ENCODE measurements at places on chromosomes 16 and 17.
A peak's percentile ranks its signal among the peaks of the same experiment; 100 is the strongest.

- no peak for DNase-seq
Observed at GRCh38 chr17:7174603-7175326, 4.4 kb downstream of the ASGR1 start.

DNA sequence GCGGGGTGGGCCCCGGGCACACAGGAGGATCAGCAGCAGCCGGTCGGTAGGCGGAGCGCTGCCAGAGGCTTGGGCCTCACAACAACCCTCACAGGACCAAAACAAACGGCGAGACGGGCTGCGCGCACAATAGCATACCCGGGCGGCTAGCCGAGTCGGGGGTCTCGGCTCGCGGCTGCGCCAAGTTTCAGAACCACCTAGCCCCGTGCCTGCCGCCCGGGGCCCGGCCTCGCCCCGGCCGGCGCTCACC is 732 bp downstream of the ULK2 start:
- peak; percentile 71 for DNase-seq

GRCh38 chr16:68548947-68549346 is 9.9 kb downstream of the ZFP90 start:
- DNase-seq: no peak

- DNase-seq: no peak
Observed at GRCh38 chr17:49480836-49481615, 14.1 kb upstream of the NGFR start.

DNA sequence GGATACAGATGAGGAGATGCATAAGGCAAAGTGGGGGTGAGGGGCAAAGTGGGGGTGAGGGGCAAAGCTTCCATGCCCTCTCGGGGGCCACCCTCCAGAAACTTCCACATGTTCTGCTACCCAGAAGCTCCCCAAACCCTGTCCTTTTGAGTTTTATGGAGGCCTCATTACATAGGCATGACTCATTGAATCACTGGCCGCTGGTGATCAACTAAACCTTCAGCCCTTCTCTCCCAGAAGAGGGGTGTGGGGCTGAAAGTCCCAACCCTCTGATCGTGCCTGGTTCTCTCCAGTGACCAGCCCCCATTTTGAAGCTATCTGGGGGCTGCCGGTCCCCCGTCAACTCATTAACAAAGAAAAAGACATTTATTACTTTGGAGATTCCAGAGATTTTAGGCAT is 27.5 kb downstream of the ITGAE start:
- no peak for DNase-seq

DNA sequence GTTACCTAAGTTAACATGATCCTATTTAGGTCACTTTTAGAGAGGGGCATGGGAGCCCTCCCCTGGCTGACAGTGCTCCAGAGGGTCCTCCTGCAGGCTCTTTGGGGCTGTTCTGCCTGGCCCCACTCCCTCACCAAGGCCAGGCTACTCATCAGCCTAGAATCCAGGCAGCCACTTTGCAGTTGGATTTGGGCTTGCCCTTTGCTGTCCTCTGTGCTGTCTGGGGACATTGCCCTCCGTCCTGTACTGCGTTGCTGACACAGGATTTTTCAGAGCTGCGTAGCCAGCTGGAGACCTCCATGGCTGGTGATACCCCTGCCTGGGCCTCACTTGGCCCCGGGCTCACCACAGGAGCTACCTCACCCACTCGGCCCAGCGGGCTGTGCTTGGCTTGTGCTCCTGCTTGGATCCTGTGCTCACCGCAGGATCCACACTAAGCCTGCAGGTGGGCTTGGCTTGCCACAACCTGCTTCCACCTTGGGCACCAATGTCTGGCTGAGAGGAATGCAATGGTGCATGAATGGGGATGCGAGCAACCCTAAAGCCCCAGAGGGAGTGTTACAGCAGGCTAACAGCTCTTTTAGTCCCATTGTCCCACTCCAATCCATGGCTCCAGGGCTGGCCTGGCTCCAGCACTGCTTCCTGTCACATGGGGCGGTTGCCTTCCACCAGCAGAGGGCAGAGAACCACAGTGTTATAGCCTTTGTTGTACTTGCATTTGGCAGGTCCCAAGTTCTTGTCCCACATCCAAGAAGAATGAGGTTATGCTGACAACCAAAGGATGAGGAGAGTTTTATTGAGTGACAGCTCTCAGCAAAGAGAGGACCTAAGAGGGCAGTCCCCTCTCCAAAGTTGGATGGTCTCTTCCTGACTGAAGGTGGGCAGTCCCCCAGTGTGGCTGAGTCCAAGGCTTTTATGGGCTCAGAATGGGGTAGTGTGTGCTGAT is 21.5 kb downstream of the CCL4 start:
- DNase-seq: no peak

Data from activated naive CD8-positive, alpha-beta T cell treated with anti-CD3 and anti-CD28 coated beads, Interleukin-2, amount 10 ng/mL, durations not matched to agents 7 days and 5 days (primary cell).